ENCODE measurements at places on chromosomes 7 and 10. TPM values are rescaled to one million over a fixed set of nuclear protein-coding genes. Genes with fewer than 3 reads are reported as not detected.

DNA sequence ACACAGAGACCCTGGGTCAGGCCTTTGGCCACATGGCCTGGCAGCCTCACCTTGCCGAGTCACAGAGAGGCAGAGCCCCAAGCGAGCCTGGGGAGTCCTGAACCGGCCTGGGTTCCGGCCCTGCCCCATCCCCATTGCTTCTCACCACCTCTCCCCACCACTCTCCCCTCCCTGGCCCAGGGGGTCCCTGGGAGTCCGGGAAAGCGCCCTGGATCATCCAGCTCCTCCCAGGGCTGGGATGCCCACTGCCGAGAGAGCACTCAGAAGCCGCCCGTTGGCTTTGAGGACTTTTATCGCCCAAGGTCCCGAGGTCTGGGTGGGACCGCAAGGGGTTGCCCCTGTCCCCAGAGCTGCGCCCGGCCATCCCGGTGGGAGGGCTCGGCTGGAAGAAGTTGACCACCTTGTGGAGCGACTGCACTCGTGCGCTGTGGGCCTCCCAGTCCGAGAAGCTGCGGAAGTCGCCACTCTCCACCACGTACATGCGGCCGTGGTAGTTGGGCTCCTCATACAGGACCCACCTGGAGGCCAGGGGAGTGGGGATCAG lies 8.1 kb downstream of the CRYGN start:
- DNase-seq, result no peak

GRCh38 chr7:151454305-151454704 lies 14.4 kb upstream of the CRYGN start:
- no peak for DNase-seq

GRCh38 chr7:128676665-128677064 lies 4.6 kb downstream of the GARIN1A start:
- DNase-seq, result no peak

- no peak for DNase-seq
Measured at GRCh38 chr10:78752221-78752620, 316.5 kb upstream of the ZMIZ1 start.

DNA sequence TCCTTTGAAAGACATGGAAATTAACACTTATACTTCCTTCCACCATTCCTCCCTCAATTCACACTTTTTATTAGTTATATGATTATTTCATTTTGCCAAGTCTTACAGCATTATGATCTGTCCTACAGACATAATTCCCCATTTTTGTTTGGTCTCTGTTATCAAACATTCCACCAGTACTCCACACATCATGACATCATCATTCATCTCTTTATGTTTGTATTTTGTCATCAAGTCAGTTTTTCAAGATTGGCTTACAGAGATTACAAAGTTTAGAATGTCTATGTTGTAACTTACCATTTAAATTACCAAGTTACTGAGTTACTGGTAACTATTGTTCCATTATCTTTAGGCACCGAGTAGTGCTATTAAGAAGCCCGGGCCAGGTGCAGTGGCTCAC lies 150.2 kb downstream of the HTR7 start:
- no peak for DNase-seq

GRCh38 chr7:102454468-102454867 lies 10.2 kb downstream of the ALKBH4 start:
- no peak for DNase-seq

- DNase-seq, result no peak
Measured at GRCh38 chr7:91694351-91694841, 186.1 kb downstream of the MTERF1 start.

GRCh38 chr10:97713339-97713825 lies at the start of gene MARVELD1:
TSS of gene MARVELD1 (plus strand) at chr10:97713730. CDS start at chr10:97713877, 147 bp downstream.
- DNase-seq, result peak; percentile 88

GRCh38 chr7:30598121-30598876 lies 3.6 kb downstream of the GARS1 start:
- no peak for DNase-seq

DNA sequence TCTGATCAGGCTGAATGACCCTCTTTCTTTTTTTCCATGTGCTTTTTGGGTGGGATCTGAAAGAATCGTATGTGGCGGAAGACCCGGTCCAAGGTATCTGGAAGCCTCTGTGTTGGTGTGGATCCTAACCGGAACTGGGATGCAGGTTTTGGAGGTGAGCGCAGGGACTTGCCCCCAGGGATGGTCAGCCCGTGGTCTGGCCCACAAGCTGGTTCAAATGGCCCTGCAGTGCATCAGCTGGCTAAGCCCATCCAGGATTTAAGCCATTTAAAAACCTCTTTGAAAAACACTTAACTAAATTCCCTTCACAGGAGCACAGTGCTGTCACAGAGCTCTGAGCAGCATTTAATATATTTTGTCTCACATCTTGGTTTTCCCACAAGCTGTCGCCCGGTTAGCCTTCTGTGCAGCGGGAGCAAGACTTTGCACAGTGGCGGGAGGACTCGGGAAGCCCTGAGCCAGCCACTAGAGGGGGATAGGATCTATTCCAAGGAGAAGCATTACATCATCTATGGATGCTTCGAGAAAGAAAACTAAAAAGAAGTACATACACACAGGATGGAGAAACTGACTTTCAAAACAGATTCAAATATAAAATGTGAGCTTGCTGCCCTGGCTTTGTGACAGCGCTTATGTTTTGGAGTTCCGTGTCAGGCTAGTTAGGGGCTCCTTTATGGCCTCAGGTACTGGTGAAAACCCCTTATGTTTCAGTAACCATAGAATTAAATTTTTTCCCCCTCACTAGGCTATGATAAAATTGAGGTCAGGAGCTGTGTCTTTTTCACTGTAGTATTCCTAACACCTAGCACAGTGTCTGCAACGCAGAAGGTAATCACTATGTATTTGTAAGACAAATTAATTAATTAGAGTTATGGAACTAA lies 11.3 kb downstream of the CPA2 start:
- DNase-seq, result peak; percentile 97

DNA sequence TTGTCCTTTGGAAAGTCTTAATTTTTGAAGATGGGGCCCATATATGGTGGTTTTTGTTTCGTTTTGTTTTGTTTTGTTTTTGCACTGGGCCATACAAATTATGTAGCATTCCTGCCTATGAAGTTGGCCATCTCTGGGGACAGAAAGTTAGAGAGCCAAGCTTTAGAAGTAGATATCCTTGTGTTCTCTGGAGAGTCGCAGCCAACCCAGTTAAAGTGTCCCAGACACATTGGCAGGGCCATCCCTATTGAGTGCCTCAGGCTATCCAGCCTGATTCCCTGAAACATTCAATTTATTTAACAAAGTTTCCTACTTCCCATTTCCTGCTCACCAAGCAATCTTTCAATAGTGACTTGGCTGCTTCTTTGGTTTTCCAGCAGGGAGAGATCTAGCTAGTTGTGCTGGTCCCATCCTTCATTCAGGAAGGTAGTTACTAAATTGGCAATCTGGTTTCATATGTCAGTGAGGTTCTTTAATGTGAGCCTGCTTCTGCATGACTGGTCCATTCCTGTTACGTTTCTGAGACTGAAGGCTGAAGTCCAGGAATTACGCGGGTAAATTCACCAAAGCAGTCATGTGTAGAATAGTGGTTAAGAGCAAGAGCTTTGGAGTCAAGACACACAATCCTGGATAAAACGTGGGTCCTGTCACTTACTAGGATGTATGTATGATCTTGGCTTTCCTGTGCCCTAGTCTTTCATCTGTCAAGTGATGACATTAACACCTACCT lies 49.3 kb upstream of the HBP1 start:
- no peak for DNase-seq

DNA sequence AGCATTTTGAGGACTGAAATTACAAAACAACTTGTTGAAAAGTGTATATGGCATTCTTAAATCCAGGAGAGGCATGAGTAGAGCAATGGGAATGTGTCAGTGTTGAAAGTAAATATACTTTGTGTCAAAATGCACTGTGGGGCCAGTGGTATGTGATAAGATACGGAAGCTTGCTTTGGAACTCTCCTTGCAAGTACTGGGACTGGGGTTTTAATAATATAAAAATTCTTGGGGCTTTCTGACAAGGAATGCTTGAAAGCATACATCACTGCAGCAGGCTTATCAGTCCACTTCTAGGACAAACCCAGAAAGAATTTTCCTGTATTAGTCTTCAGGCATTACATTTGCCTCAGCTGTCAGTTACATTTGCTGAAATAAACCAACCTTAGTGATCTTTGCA lies 472.8 kb upstream of the FZD8 start:
- no peak for DNase-seq

- no peak for DNase-seq
Measured at GRCh38 chr10:109250152-109250551, 673.2 kb downstream of the XPNPEP1 start.

DNA sequence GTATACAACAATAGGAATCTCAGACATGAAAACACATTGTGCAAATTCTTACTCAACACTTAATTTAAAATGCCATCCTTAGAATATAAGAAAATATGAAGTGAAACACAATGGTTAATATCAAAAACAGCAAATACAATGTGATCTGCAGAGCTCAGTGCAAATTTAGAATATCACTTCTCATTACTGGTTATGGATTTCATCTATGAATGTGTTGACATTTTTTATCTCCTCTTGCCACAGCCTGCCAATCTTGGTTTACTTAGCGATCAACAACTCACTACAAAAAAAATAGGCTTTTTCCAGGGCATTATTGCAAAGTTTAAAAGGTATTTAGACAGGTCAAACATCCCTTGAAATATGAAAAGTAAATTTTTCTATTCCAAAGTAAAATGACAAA lies 25.0 kb upstream of the RNF148 start:
- DNase-seq, result no peak

- no peak for DNase-seq
Measured at GRCh38 chr7:157389951-157390730, 53.3 kb downstream of the DNAJB6 start.

- no peak for DNase-seq
Measured at GRCh38 chr7:89145801-89146200, 350.3 kb upstream of the TEX47 start.

- no peak for DNase-seq
Measured at GRCh38 chr10:113160641-113161040, 210.6 kb downstream of the TCF7L2 start.

- no peak for DNase-seq
Measured at GRCh38 chr7:37205451-37205850, 243.2 kb downstream of the ELMO1 start.

DNA sequence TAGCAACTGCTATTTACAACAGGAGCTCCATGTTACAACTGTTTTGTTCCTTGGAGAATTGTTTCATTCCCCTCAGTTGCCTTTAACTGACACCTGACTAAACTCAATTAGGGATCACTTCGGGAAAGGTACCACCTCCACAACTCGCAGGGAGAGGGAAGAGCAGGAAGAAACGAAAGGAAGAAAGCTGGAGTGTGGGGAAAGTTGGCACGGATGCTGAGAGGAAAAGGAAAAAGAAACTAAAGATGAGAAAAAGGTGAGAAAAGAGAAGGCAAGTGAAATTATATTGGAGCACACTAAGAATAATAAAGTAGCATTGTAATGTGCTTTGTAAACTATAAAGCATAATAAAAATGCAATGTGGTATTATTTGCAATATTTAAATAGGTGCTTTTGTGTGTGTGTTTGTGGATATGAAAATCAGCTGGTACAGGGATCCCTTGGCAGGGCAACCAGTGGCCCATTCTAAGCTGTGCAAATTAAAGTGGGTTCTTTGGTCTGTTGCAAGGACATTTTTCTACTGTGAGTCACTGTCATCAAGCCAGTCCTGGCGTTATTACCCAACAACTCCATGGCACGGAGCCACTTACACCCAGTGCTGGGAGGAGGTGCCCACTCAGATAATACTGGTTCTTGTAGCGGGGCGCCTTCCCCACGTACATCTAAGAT lies 45.9 kb downstream of the HIPK2 start:
- no peak for DNase-seq

GRCh38 chr7:107799647-107800264 lies 3.3 kb downstream of the SLC26A3 start:
- DNase-seq, result no peak

DNA sequence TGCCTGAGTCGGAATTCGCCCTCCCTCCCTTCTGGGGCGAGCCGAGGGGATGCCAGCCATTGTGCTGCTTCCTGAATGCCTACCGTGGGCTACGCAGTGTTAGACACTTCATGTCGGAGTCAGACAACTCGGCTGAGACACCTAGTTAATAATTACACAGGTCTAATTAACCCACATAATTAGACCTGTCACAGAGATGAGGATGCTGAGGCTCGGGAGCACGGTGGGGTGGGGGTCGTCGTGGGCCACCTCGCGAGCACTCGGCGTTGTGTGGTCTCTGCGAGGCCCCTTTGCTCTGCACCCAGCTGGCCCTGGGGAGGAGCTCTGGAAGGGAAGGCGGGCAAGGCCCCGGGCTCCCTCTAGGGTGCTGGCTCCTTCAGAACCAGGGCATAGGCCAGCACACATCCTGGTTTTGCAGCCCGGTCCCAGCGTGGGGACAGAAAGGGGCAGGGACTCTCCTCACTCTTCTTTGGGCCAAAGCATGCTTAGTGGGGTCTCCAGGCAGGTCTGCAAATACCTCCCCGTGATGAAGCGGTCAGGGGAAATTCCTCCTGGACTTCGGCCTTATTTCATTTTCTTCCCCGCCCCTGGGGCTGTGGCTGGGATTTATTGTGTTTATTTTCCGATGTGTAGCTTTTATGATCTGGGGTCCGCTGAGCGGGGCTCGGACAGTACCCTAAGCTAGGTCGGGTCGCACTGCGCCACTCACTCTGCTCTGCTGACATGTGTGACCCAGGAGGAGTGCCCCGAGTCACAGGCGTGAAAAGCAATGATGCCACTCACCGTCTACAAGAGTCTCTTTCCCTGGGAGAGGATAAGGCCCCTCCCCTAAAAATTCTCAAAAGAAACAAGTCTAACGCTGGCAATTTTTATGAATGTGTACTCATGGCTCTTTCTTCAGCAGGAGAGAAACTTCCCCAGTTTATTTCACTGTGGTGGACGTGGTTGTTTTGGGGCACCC lies 4.9 kb upstream of the FOXL3 start:
- DNase-seq, result no peak

GRCh38 chr10:114822444-114823076 lies 980 bp downstream of the FHIP2A start:
- peak; percentile 63 for DNase-seq

The INSYN2A gene
- polyA plus RNA-seq, result 7.7 TPM

The ZPBP gene
- not detected for polyA plus RNA-seq

The OR2F2 gene
- polyA plus RNA-seq, result not detected

The RELN gene
- polyA plus RNA-seq, result 35.1 TPM

The GSAP gene
- polyA plus RNA-seq, result 1.4 TPM

The UPK3B gene
- not detected for polyA plus RNA-seq

The PCLO gene
- polyA plus RNA-seq, result 20.3 TPM
